ENCODE measurements at places on chromosomes 6 and 20.

DNA sequence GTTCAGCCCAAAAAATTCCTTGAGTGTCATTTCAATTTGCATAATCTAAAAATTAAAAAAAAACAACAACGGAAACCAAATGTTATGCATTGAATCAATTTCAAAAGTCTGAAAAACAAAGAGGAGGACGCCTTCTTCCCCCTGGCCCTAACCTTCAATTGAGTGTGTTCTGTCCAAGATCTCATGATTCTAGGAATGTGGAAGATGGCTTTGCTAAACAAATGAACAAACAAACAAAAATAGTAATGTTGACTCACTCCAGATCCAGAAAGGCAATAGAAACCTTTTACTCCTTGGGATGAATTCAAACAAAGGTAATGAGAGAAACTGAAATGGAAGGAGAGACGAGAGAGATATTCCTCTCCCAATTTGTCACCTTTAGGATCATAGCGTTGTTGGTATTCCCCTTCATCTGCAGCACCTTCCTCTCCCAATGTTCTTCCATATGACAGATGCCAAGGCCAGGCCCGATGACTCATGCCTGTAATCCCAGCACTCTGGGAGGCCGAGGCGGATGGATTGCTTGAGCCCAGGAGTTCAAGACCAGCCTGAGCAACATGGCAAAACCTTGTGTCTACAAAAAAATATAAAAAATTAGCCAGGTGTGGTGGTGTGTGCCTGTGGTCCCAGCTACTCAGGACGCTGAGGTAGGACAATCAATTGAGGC lies 109.2 kb upstream of the ADGRF1 start:
- DNase-seq = no peak

DNA sequence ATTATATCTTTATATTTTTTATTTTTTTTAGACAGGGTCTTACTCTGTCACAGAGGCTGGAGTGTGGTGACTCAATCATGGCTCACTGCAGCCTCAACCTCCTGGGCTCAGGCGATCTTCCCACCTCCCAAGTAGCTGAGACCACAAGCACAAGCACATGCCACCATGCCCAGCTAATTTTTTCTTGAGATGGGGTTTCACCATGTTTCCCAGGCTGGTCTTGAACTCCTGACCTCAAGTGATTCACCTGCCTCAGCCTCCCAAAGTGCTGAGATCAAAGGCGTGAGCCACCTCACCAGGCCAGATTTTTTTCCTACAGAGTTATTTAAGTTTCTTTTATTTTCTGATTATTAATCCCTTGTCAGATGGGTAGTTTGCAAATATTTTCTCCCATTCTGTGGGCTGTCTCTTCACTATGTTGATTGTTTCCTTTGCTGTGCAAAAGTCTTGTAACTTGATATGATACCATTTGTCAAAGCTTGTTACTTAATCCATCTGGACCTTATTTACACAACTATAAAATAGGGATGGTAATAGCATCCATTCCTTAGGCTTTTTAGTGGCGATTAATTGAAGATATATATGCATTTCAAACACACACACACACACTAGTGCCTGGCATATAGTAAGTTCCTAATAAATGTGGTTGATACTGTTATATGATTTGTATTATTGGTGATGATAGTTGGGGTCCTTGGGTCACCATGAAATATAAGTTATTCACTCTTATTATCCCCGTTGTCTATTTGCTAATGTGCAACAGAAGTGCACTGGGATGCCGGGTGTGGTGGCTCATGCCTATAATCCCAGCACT lies 187.1 kb downstream of the BCAS1 start:
- peak; percentile 69 for DNase-seq

- DNase-seq = no peak
These were observed 180.9 kb downstream of the SASH1 start for GRCh38 chr6:148523551-148523950.

- no peak for DNase-seq
These were observed 2.1 kb upstream of the PCMTD2 start for GRCh38 chr20:64253443-64253842.

DNA sequence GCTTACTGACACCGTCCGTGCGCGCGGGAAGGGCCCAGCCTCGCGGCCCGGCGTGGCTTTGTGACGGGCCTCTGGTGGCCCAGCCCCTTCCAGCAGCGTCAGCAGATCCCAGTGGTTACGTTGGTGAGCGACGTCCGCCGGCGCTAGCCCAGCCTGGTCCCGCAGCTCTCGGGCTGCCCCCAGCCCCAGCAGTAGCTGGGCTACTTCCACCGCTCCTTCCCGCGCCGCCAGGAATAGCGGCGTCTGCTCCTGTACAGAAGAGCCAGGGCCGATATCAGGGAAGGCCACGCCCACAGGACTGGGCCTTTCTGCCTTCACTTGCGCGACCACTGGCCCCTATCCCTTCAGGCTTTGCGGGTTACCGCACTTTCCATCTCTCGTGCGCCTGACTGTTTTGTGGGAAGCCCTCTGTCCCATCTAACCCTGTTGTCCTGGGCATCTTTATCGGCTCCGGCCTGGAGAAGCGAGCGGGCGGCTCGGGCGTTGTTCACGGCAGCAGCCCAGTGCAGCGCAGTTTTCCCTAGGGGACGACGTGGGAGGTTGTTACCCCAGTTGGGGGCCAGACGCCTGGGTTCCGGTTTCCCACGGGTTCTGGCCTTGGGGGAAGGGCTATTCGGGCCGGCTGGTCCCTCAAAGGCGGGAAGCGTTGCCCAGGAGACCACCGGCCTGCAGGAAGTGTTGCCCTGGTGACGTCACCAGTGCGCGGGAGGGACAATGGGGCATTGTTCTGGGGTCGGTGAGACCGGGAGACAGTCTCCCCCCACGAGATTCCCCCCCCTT lies 3.6 kb upstream of the GPSM3 start:
- DNase-seq = peak; percentile 74

DNA sequence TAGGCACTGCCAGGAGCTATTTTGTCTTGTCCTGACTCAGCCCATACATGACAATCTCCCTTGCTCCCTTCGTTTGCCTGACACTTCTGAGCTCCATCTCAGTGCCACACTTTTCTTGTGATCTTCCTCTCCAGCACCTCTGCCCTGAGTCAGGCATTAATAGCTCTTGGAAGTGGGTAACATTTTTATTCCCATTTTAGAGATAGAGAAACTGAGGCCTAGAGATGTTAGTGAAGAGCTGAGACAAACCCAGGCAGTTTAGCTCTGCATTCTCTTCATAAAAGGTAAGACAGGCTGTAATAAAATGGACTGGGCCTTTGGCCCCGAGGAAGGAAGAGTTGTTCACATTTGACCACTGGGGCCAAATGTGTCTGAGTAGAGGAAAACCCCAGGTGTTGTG lies 167.4 kb downstream of the DHX35 start:
- DNase-seq = no peak

GRCh38 chr20:58018590-58018989 lies 209.9 kb downstream of the ANKRD60 start:
- no peak for DNase-seq

DNA sequence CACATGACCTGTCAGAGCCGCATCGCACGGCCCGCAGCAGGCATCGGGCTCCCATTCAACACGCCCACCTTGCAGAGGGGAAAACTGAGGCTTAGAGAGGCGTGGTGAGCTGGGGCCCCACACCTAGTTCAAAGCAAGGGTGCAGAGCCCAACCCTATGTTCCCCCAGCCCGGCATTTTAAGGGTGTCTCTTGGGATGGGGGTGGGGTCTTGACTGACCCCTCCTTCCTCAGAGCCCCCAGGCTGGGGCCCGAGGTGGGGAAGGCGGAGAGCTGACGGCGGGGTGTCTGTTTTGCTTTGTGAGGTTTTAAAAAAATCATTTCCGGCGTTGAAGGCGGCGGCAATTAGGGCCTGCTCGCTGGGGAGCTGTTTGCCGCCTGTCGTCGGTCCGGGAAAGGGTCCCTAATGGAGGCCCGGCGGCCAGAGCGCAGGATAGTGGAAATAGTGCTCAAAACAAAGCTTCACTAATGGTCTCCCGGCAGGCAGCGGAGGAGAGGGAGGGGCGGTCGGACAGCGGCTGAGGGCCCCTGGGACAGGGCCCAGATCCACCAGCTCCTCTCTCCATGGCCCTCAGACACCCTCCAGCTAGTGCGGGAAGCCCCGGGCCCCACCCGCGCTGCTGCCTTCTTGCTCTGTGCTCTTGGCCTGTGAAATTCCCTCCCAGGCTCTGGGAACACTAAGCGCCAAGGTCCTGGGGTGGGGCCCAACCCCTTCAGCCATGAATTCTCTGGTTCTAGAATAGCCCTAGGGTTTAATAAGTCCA lies 11.9 kb downstream of the VSTM2L start:
- no peak for DNase-seq

DNA sequence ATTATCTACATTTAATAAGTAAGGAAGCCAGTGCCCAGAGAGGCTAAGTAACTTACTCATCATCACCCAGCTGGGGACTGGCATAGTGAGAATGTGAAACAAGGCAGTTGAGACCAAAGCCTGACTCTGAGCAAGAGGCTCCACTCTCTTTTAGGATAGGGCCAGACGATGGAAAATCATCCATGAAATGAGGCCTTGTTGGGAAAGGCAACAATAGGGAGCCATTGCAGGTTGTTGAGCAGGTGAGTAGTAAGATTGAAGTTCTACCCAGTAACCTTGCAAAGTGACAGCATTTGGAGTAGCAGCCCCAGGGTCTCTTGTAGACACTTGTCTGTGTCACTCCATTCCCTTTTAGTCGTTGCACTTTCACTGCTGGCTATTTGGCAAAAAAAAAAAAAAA lies 2.5 kb upstream of the CPNE5 start:
- no peak for DNase-seq

DNA sequence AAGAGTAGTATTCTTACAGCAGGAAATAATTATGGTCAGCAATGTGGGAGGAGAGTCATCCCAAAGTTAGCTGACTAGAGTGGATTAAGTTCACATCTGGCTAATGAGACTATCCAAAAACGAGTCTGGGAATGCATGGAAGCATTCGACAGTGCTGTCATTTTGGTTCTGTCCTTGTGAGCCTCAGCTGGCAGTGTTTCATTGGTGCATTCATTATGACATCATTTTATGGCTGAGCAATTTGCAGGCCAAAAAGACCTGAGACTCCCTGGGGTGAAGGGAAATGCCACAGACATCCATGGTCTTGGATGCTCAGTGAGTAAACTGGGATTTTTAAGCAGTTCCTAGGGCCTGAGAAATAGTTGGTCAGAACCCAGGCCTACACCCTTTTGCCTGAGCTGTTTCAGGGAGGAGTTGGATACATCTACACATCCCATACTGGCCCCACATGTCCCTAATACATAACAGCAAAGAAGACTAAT lies 196.4 kb upstream of the CCN2 start:
- peak; percentile 77 for DNase-seq

- no peak for DNase-seq
These were observed 1.8 kb upstream of the PHACTR2 start for GRCh38 chr6:143675946-143676345.

DNA sequence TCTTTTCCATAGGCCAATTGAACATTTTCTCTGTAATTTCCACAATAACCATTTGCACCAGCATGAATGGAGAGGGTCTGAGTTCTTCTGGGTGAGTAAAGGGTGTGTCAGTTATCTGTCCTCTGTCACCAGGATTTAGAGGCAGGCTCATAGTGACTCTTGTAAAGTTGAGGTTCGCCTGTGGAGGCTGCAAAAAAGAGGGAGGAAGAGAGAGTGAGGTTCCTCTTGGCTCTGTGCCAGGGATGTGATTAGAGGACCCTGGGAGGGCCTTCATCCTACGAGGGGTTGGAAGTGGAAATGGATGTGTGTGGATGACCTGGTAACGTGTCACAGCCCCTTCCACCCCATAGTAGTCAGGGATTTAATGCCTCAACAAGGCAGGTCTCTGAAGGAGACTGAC lies 242.0 kb downstream of the ESR1 start:
- no peak for DNase-seq

DNA sequence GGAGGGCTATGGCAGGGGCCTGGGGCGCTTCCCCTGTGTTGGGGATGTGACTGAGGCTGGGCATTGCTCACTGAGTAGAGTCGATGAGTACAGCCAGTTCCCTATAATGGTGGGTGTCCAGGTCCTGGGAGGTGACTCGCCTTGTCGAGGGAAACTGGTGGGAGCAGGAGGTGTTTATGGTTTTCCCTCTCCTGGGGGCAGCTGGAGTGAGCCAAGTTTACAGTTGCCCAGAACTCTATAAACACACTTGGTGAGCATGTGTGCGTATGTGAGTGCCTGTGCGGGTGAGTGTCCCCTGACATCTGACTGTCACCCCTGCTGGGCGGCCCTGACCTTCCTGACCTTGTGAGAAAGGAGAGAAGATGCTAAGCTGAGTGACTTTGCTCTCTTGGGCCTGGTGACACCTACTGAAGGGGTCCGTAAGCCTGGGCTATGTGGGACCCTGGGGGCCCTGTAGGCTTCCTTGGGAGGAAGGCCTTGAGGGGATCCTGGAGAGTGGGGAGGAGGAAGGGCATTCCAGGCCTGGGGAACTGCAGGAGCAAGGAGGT lies 65.9 kb downstream of the VEGFA start:
- no peak for DNase-seq

- DNase-seq = no peak
These were observed 50.0 kb downstream of the CNBD2 start for GRCh38 chr20:36018208-36018988.

DNA sequence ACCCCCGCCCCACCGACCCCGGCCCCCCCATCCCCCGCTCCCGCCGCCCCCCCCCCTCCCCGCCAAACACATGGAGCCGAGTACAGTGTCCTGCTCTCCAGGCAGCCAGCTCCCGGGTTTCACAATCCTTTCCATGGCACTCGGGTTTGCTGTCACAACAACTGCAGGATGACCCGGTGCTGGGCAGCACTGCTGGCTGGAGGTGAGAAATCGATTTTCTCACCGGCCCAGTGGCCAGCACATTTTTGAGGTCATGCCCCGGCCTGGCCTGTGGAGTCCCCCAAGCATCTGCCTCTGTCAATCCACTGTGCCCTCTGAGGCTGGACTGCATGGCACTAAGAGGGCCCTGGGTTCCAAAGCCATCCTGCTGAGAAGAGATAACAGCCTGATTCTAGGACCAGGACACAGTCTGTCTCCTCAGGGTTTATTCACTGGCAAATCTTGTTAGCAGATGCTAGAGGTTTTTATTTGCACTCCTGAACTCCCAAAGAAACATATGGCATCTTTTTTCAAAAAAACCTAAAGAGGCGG lies 129.5 kb downstream of the NFATC2 start:
- DNase-seq = no peak

GRCh38 chr20:58626051-58626450 lies 25.0 kb upstream of the STX16 start:
- DNase-seq = no peak

- DNase-seq = no peak
These were observed 542 bp downstream of the FGD2 start for GRCh38 chr6:37005827-37006567.

- no peak for DNase-seq
These were observed 24.2 kb downstream of the MDGA1 start for GRCh38 chr6:37673436-37673835.
